ENCODE measurements at places on chromosomes 4 and X. TPM values are rescaled to one million over a fixed set of nuclear protein-coding genes. Genes with fewer than 3 reads are reported as not detected.

Gene NDNF
- total RNA-seq, result 4.6 TPM

Gene GLRB
- 1.0 TPM for total RNA-seq

Gene SPACA5
- total RNA-seq, result not detected

Gene PFKFB1
- 0.56 TPM for total RNA-seq

Gene TMPRSS11B
- not detected for total RNA-seq

Gene TRPC5OS
- not detected for total RNA-seq

Gene PCSK1N
- total RNA-seq, result 3.8 TPM

Gene PITX2
- not detected for total RNA-seq

Gene LANCL3
- total RNA-seq, result 0.54 TPM

Gene CLDN34
- 0.67 TPM for total RNA-seq

Gene RAB41
- total RNA-seq, result not detected

Gene MAGEB5
- not detected for total RNA-seq

Gene PCDH10
- 0.44 TPM for total RNA-seq

Gene HSFX1
- total RNA-seq, result 2.3 TPM

- no peak for DNase-seq
Observed at GRCh38 chrX:2220296-2220695, 280.5 kb downstream of the DHRSX start.

- DNase-seq, result no peak
Observed at GRCh38 chr4:76622717-76623116, 187.7 kb downstream of the SHROOM3 start.

DNA sequence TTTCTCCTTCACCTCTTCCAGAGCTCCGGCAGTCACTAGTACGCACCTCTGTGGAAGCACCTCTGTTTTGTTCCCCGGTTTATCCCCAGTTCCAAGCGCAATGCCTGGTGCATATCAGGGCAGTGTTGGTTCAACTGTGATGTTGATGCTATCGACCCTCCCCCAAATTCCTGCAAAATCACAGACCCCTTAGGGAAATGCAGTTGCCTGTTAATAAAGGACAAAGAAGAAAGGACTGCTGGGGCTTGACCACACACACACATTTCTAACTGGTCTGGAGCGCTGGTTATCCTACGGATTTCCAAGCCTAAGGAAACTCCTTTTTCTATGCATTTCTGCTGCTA, 530 bp upstream of the NMU start:
- DNase-seq, result no peak

GRCh38 chr4:174263445-174263736, 20.1 kb downstream of the FBXO8 start:
- DNase-seq, result no peak

DNA sequence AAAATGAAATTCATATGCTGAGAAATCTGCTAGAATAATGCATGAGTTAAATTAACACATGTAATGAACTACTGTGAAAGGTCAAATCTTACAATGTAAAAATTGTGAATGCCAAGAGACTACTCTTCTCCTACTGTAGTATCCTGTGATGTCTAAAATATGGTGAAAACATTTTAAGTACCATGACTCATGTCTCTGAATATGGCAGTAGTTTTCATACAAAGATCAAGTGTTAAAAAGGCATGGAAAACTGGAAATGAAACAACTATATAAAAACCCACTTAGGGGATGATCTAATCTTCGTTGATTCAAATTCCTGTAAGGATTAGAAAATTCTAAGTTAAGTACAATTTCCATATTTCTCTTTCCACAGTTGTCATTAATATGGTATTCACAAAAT, 221.3 kb downstream of the PPP3CA start:
- DNase-seq, result no peak

GRCh38 chr4:127145006-127145540, 487.7 kb upstream of the INTU start:
- DNase-seq, result no peak

DNA sequence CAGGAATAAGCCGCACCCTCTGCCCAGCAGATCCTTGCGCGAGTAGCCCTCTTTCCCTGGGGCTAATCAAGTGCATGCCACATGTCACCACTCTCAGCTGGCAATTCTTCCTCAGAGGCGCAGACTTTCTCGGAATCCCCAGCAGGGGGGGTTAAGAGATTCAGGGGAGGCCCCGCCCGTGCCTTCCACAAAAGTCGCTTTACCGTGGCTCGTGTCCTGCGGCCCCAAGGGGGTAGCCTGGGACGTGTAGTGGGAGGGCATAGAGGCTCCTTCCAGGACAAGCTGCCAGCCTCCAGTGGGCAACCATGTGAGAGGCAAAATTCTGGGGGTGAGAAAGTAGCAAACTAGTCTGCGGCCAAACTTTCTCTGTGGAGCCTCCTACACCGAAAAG, 652 bp downstream of the SRPX start:
- peak; percentile 3 for DNase-seq

DNA sequence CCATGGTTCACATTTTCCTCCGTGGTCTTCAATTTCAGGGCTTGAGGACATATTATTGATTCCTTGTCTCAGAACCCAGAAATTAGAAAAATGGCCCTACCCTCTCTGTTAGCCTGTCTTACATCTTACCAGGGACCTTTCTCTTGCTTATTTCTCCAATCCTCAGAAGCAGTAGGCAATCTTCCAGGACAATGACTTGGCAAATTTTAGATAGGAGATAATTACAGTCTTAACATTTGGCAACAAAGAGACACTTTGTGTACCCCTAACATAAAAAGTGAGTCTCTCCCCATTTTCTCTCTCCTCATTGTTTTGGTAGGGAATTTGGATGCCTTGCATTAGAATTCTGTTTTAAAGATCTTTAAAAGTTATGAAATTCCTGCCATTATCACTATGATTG, 778.1 kb upstream of the SLIT2 start:
- DNase-seq, result no peak

GRCh38 chrX:46572340-46572936, 1.1 kb upstream of the CHST7 start:
- DNase-seq, result no peak

- no peak for DNase-seq
Observed at GRCh38 chr4:26701786-26702227, 117.9 kb downstream of the TBC1D19 start.

GRCh38 chrX:30893206-30893605, 4.2 kb upstream of the TAB3 start:
- no peak for DNase-seq

DNA sequence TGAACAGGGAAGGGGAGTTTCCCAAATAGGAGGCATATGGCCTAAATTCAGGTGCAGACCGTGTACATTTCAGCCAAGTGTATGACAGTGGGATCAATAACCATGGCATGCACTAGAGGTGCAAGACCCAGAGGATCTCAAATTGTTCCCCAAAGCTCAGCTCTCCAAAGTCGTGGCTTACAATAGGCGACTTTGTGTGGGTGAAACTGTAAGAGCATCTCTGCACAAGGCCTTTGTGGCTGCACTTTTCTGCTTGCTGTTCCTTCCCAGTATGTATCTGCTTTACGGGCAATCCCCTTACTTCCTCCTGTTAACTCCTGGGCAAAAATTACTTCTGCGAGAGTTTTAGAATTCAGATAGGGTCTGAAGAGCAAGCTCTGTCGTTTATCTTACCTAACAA, 518.3 kb upstream of the ZFP42 start:
- no peak for DNase-seq

GRCh38 chr4:6848717-6849305, 60.8 kb upstream of the TBC1D14 start:
- no peak for DNase-seq

DNA sequence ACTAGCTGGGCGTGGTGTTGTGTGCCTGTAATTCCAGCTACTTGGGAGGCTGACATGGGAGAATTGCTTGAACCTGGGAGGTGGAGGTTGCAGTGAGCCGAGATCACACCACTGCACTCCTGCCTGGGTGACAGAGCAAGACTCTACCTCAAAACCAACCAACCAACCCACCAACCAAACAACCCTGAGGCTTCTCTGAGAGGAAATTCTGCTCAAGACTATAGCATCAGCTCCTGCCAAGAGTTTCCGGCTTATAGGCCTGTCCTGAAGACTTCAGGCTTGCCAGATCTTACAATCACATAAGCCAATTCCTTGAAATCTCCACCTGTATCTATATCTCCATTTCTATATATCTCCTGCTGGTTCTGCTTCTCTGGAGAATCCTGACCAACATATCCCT, 173.8 kb upstream of the TBC1D9 start:
- DNase-seq, result no peak

GRCh38 chr4:184762100-184762499, 28.2 kb upstream of the CENPU start:
- DNase-seq, result no peak

DNA sequence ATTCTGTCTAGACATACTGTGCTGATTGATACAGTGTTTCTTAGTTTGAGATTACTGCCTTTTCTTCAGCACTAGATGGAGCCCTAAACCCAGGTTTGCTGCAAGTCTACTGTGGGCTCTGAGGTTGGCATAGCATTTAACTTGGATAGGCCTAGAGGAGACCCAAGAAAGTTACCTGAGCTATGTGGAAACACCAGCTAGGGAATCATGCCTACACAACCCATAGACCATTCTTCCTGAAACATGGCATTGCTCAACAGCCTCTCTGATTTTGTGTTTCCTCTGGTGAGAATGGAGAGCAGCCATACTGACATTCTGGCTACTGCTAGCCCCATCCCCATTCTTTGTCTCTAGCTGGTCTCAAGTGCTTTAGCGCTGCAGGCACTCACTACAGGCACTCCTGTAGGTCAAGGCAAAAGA, 287.7 kb upstream of the PCDH18 start:
- peak; percentile 8 for DNase-seq

DNA sequence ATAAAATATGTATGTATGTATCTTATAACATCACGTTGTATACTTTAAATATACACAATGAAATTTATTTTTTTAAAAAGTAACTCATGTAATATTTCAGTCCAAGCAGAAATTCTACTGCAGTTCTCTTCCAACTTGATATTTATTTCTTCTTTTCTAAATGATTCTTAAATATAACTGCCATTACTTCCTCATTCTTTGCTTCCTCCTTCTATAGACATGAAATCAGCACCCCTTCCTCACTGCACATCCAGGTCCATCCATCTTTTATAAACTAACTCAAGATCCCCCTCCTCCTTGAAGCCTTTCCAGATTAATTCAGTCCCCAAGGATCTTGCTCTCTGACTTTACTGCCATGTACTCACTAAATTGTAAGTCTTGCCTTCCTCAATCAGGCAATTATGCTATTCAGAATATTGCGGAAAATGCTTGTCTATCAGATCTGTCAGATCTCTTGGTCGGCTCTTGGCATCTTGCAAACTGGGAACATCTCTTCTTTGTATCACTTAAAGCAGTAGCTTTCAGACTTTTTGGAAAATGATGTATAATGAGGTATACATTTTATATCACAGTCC, 3.7 kb downstream of the GPRIN3 start:
- no peak for DNase-seq

GRCh38 chr4:71765350-71765749, 18.5 kb downstream of the GC start:
- DNase-seq, result peak; percentile 5

DNA sequence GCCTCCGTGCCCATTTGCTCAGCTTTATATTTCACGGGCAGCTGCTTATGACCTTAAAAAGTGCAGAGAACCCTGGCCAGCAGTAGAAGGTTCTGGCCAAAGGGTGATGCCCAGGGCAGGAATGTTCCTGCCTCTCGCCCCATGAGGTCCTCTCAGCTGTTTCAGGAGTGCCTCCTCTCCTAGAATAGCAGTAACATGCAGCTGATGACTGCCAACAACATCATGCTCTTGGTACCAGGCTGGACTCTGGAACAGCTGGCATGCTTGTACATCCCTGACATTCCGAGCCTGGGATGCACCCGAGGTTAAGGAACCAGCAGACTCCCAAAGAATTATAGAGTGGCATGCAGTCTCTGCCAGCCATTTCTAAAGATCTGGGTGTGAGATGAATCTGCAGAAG, 11.7 kb upstream of the TENM3 start:
- DNase-seq, result no peak

GRCh38 chrX:48933757-48934156, 14.9 kb upstream of the PIM2 start:
- no peak for DNase-seq

GRCh38 chr4:97531351-97531750, 611.9 kb downstream of the STPG2 start:
- no peak for DNase-seq

- no peak for DNase-seq
Observed at GRCh38 chr4:18203966-18204365, 182.4 kb upstream of the LCORL start.

GRCh38 chr4:81003597-81004111, 26.9 kb upstream of the BMP3 start:
- no peak for DNase-seq

DNA sequence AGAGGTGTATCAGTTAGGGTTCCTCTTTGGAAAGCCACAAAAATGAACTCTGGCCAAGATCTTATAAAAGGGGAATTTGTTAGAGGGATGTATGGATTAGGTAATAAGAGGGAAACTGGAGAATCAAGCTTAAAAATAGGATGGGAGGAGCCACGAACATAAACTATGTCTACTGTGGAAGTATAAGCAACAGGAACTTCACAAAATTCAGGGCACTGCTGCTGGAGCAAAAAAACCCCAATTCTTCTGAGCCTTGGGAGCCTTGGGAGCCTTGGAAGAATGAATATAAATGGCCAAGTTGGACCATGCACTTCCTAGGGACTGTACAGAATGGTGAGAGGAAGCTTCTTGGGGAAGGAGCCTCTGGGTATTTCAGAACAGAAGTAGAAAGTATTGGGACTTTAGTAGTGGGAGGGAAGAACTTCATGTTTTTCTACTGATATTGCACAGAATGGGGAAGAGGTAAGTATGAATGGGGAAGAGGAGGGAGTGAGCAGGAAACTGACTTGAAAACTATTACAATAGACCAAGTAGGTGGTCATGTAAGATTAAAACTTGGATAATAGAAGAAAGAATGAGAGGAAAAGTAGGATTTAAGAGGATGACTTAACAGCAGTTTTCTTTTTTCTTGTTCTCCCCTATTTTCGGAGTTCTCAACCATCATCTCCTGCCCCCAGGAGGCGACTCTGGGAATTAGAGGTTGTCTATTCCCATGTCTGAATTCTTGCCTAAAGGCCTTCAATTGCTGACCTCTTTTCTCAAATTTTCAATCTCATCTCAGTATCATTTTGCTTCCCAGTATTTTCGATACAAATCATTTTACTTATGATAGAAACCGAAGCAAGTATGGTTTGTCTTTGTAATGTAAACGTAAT, 44.4 kb upstream of the TAPT1 start:
- no peak for DNase-seq
